ENCODE measurements at places on chromosomes 3 and 15.

- no peak overlapping the region for H3K27ac ChIP-seq
- H3K4me3 ChIP-seq = no peak overlapping the region
- peaks cover 37% of the 10 kb centered on the region for H3K4me1 ChIP-seq
- H3K36me3 ChIP-seq = peaks cover 43% of the 10 kb centered on the region
- DNase-seq = no peak
Measured at GRCh38 chr15:72737061-72737460, 46.5 kb downstream of the ADPGK start.

DNA sequence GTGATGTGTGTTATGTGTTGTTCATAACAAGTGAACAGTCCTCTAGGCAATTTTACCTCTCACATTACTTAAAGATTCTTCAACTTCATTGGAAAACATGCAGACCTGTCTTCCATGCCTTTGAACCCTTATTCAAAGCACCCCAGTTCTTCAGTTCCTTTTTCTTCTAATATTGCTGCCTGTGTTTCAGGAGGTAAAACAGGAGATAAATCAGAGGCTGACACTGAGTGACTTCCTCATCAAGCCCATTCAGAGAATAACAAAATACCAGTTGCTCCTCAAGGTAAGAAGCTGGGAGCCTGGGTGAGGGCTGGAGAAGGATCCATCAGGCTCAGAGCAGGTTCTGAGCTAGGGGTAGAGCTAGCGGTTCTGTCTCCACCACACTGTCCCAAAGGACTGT lies 71.1 kb upstream of the UMPS start:
- no peak for DNase-seq
- no peak overlapping the region for H3K4me3 ChIP-seq
- H3K27ac ChIP-seq = no peak overlapping the region
- peaks cover 7% of the 10 kb centered on the region for H3K36me3 ChIP-seq
- H3K27me3 ChIP-seq = no peaks in the 10 kb centered on the region

GRCh38 chr3:171363202-171363601 lies 97.0 kb downstream of the TNIK start:
- H3K27me3 ChIP-seq = no peaks in the 10 kb centered on the region
- H3K36me3 ChIP-seq = peaks cover 4% of the 10 kb centered on the region
- peaks cover 43% of the 10 kb centered on the region for H3K4me1 ChIP-seq

GRCh38 chr3:71956069-71956340 lies 171.1 kb upstream of the PROK2 start:
- DNase-seq = no peak
- H3K4me1 ChIP-seq = peaks cover 30% of the 10 kb centered on the region
- H3K27ac ChIP-seq = peak overlapping the region; percentile 61
- H3K4me3 ChIP-seq = no peak overlapping the region
